Activated naive CD4-positive, alpha-beta T cell treated with anti-CD3 and anti-CD28 coated beads for 36 hours (primary cell): ENCODE measurements at places on chromosomes 7 and 10. TPM values are rescaled to one million over a fixed set of nuclear protein-coding genes. Genes with fewer than 3 reads are reported as not detected.

DNA sequence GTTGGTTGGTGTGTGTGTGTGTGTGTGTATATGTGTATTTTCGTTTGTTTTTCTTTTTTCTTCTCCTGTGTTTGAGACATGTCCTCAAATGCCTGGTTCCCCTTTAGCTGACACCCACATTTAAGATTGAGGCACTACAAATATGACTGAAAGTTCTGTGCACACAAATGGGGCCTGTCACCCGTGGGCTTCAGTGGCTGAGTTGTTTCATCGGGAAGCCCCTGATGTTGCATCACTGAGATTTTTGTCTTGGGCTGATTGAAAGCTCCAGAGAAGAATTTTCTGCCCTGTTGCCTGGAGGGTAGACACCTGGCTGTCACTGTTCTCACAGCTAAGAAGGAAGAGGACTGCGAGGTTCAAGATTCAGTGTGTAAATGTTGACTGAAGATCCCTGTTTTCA, 283.8 kb upstream of the C7orf33 start:
- no peak overlapping the region for H3K4me3 ChIP-seq
- H3K27me3 ChIP-seq: no peaks in the 10 kb centered on the region
- no peak overlapping the region for H3K27ac ChIP-seq
- peak; percentile 10 for DNase-seq
- no peaks in the 10 kb centered on the region for H3K36me3 ChIP-seq

DNA sequence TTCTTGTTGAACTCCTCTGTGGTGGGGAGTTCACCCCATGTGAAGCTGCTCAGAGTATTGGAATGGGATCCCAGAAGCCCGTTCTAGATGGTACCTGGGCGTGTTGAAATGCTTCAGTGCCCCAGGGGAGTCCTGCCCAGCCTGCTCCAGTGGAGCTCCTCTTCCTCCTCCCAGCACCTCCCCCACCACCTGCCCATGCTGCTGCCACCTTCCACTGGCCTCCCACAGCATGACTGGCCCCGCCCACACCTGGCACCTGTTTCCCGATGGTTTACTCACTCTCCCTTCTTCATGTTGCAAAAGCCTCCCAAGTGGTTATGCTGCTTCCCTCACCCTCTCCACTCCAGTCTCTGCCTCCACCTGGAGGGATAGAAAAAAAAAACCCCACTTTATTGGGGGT, 32.2 kb upstream of the PCBD1 start:
- no peak for DNase-seq
- no peak overlapping the region for H3K4me3 ChIP-seq
- peaks cover 4% of the 10 kb centered on the region for H3K4me1 ChIP-seq
- H3K27me3 ChIP-seq: peaks cover 2% of the 10 kb centered on the region

DNA sequence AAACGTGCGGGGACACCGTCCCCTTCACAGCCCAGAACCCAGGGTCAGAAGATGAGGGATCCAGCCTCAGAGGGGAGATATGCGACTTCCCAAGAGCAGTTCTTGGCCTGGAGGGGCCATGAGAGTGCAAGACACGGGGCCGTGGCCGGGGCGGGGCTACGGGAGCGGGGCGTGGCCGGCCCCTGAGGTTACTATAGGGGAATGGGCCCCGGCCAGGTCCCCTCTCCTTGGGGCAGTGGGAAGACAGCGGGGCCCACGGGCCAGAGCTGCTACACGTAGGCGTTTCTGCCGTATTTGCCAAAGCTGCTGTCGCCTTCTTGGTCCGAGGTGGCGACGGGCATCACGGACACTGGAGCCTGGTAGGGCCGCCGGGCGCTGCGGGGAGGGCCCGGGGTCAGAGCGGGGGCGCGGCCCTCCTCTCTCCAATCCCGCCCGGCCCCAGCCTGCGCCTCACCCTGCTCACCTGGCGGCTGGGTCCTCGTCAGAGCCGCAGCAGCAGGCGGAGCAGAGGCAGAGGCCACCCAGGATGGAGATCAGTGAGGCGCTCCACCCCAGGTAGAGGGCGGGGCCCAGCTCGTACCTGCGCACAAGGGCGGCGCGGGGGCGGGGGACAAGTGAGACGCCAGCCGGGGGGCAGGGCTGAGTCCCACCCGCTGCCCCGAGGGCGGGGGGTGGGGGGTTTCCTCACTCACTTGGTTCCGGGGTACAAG, 5.3 kb downstream of the CLDN15 start:
- H3K36me3 ChIP-seq: peaks cover 6% of the 10 kb centered on the region
- no peak overlapping the region for H3K4me3 ChIP-seq
- H3K27me3 ChIP-seq: no peaks in the 10 kb centered on the region
- no peaks in the 10 kb centered on the region for H3K4me1 ChIP-seq

GRCh38 chr7:144508702-144509101, 105.2 kb upstream of the NOBOX start:
- no peak overlapping the region for H3K4me3 ChIP-seq
- no peak for DNase-seq
- no peaks in the 10 kb centered on the region for H3K27me3 ChIP-seq
- H3K27ac ChIP-seq: no peak overlapping the region
- no peaks in the 10 kb centered on the region for H3K4me1 ChIP-seq

DNA sequence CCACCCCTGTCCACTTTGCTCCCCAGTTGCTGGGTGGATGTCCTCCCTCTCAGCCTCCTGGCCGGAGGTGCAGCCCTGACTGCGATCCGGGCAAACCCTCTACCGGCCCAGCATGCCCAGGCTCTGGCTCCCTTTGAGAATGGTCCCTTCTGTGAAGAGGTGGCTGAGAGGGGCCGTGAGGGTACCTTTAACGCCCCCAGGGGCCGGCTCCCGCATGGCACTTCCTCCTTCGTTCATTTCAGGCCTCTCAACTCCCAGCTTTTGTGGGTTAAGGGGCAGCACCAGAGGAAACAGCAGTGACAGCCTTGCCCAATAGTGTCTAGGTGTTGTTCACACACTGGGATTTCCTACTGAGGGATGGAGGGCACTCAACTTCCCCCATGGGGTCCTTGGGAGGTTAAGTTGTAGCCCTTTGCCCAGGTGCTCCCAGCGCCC, 33.2 kb upstream of the HABP2 start:
- no peak overlapping the region for H3K27ac ChIP-seq
- no peaks in the 10 kb centered on the region for H3K4me1 ChIP-seq
- no peaks in the 10 kb centered on the region for H3K36me3 ChIP-seq
- H3K27me3 ChIP-seq: peaks cover 12% of the 10 kb centered on the region
- H3K4me3 ChIP-seq: no peak overlapping the region

- H3K27me3 ChIP-seq: peaks cover 6% of the 10 kb centered on the region
- H3K4me1 ChIP-seq: peaks cover 6% of the 10 kb centered on the region
- H3K27ac ChIP-seq: no peak overlapping the region
- no peak overlapping the region for H3K4me3 ChIP-seq
These were observed 1.5 kb upstream of the JAKMIP3 start for GRCh38 chr10:132064082-132064755.

- no peaks in the 10 kb centered on the region for H3K4me1 ChIP-seq
- no peak overlapping the region for H3K4me3 ChIP-seq
- H3K27ac ChIP-seq: no peak overlapping the region
- no peaks in the 10 kb centered on the region for H3K27me3 ChIP-seq
These were observed 143.7 kb upstream of the RNF32 start for GRCh38 chr7:156496865-156497264.

GRCh38 chr10:27771231-27771630, 25.6 kb upstream of the MKX start:
- H3K27me3 ChIP-seq: peaks cover 21% of the 10 kb centered on the region
- no peak overlapping the region for H3K4me3 ChIP-seq
- peak; percentile 11 for DNase-seq
- no peak overlapping the region for H3K27ac ChIP-seq

PLEKHS1 gene
- not detected for total RNA-seq

TWIST1 gene
- not detected for total RNA-seq

POU6F2 gene
- not detected for total RNA-seq
